ENCODE measurements at places on chromosomes 4 and X. TPM values are rescaled to one million over a fixed set of nuclear protein-coding genes. Genes with fewer than 3 reads are reported as not detected.

The PLP2 gene
- total RNA-seq = 71.6 TPM

The C4orf51 gene
- not detected for total RNA-seq

The SSX3 gene
- not detected for total RNA-seq

The TMSB15C gene
- total RNA-seq = 0.46 TPM

The SMIM31 gene
- 0.61 TPM for total RNA-seq

The GLOD5 gene
- not detected for total RNA-seq

The ASB5 gene
- not detected for total RNA-seq

The INTS12 gene
- total RNA-seq = 12.6 TPM

The ATP1B4 gene
- not detected for total RNA-seq

The PCDH19 gene
- total RNA-seq = 0.10 TPM

The TCP11X2 gene
- 0.39 TPM for total RNA-seq

The PPP1R2C gene
- not detected for total RNA-seq

The CDX4 gene
- total RNA-seq = not detected

The REELD1 gene
- 1.3 TPM for total RNA-seq

The ENOX2 gene
- 13.9 TPM for total RNA-seq

The MANBA gene
- total RNA-seq = 48.0 TPM

The RPS6KA6 gene
- 1.6 TPM for total RNA-seq

The AFF2 gene
- 9.0 TPM for total RNA-seq

The PDCL2 gene
- total RNA-seq = not detected

The ARL9 gene
- total RNA-seq = not detected

The NAA15 gene
- total RNA-seq = 37.7 TPM

The PCDH7 gene
- 3.8 TPM for total RNA-seq

The CLDN2 gene
- total RNA-seq = not detected

The EVC gene
- total RNA-seq = 29.7 TPM

The BEX2 gene
- total RNA-seq = 19.0 TPM

The SORCS2 gene
- 11.5 TPM for total RNA-seq

The DOCK11 gene
- 44.8 TPM for total RNA-seq

The NDST3 gene
- 0.11 TPM for total RNA-seq

The IL2RG gene
- total RNA-seq = 20.7 TPM
